Activated CD4-positive, alpha-beta T cell treated with anti-CD3 and anti-CD28 coated beads for 4 hours (primary cell): ENCODE measurements at places on chromosomes 6 and 20.
A peak's percentile ranks its signal among the peaks of the same experiment; 100 is the strongest.

DNA sequence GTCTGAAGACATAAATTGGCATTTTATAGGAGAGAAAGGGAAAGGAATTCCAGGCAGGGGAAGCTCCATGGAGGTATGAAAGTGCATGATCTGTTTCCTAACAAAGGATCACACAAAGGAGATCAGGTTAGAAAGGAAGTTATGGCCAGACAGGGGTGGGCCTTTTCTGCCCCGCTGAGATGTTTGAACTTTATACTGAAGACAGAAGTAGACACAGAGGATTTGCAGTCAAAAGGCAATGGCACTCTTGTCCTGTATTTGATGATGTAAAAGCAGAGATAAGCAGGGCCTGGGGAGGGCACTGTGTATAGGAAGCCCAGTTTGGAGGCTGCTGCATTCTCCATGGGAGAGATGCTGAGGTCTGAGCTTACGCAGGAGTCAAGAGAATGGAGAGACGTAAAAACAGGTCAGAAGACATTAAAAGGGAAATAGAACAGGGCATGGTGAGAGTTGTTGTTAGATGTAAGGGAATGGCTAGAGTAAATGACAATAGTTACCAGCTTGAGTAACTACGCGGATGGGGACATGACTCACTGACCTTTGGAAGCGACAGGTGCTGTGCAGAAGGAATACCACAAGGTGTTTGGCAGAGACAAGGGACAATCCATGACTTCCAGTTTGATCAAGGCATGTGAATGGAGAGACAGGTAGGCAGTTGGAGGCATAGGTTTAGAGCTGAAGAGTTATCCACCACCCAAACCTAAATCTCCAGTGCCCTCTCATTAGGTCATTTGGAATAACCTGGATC lies 190.6 kb upstream of the SASH1 start:
- DNase-seq: no peak

GRCh38 chr6:132962936-132963868 lies 148.8 kb downstream of the RPS12 start:
- peak; percentile 28 for DNase-seq

DNA sequence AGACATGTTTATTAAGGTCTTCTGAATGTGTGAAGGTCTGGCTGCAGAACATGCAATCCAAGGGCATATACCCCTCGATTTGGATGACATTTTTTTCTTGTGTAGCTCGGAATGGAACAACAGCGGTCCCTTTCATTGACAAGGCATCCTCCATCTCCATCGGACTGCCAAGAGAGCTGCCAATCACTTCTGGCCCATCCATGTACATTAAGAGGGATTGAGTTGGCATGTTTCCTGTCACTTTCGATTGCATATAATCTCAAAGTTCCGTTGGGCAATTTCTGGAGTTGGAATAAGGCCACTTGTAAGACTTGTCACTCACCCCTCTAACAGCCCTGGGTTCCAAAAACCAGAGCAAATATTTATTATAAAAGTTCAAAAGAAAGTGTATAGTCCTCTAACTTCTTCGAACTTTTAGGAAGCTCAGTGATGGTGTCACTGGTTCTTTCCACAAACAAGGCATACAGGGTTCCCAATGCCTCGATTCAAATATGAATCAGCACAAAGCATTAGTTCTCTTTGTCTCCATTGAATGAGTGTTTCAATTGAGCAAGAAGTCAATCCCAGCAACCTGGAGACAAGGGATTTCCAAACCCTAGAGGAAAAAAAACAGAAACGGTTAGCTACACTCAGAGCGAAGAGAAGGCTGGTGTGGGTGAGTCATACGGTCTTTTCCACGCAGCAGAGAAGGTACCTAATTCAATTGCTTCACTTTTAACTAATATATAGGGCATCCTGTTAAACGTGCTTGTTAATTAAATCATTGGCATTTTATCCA lies 10.9 kb downstream of the ZNF217 start:
- peak; percentile 48 for DNase-seq

GRCh38 chr6:158962371-158962770 lies 37.6 kb downstream of the RSPH3 start:
- no peak for DNase-seq

DNA sequence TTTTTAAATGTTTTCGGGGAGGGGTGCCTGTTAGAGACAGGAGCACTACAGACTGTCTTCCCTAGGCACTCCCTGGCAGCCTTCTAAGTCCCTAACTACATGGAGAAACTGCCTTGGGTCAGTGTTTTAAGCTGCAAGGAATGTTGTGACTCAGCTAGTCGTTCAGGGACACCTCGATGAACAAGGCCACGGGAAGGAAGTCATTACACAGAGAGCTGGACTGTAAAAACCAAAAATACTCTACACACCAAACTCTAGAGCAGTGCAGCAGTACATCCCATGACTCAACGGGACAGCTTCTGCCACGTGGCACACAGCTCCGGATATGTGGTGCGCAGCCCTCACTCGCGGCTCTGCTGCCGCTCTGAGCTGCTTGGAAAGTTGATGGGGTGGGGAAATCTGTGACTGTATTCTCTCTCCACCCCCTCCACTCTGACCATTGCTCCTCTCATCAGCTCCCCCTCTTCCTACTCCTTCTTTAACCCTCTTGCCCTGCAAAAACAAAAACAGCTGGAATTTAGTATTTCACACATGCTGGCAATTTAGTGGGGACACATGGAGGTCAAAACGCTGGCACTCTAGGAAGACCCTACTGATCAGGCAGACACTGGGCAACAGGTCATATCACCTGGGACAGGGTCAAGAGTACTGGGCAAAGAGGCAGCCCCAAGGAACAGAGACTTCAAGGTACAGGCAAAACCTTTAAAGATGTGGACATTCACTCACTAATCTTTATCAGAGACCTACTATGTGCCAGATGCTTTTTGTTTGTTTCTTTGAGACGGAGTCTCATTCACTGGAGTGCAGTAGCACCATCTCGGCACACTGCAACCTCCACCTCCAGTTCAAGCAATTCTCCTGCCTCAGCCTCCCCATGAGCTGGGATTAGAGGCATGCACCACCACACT lies 10.9 kb upstream of the LPIN3 start:
- peak; percentile 68 for DNase-seq

DNA sequence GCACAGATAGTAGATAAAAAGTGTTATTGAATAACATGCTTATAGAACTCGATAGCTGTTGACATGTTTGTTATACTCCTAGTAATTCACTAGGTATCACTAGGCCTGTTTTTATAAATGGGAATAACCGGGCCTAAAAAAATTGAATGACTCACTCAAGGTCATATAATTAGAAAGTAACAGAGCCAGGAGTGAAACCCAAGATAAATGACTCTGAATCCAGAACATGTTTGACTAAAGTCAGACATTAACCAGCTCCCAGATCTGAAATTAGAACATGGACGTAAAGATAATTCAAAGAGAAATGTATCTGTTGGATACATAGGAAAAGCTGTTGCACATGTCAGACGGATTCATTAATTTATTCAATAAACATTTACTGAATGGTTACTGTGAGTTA lies 26.9 kb downstream of the RGS17 start:
- no peak for DNase-seq

DNA sequence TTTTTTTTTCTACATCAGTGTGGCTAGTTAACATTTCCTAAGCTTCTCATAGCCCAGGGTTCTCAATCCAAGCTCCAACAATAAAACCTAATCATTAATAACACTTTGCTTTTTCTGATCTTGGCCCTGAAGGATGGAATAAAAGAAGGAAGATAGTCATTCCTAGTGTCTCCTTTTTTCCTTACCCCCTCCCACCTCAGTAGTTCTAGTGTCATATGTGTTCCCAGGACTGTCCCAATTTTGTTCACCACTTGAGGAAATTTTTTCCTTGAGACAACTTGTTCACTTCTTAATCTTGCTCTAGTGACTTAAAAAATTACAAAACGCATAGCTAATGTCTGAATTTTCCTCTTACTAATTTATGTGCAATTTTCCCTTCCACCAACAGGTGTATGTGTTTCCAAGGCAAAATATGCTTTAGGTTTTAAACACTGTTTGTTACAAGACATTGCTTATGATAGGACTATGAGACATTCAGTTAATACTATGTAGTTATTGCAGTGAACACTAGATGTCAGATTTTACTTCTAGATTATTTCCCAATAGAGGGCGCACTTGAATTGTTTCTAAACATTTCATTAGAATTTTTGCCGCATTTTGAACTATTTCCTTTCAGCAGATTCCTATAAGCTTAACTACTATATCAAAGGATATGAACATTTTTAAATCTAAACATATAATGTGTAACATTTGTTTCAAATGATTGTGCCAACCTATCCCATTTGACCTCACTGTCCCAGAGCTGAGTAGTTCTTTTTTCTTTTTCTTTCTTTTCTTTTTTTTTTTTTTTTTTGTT lies 18.5 kb upstream of the C6orf141 start:
- DNase-seq: no peak

DNA sequence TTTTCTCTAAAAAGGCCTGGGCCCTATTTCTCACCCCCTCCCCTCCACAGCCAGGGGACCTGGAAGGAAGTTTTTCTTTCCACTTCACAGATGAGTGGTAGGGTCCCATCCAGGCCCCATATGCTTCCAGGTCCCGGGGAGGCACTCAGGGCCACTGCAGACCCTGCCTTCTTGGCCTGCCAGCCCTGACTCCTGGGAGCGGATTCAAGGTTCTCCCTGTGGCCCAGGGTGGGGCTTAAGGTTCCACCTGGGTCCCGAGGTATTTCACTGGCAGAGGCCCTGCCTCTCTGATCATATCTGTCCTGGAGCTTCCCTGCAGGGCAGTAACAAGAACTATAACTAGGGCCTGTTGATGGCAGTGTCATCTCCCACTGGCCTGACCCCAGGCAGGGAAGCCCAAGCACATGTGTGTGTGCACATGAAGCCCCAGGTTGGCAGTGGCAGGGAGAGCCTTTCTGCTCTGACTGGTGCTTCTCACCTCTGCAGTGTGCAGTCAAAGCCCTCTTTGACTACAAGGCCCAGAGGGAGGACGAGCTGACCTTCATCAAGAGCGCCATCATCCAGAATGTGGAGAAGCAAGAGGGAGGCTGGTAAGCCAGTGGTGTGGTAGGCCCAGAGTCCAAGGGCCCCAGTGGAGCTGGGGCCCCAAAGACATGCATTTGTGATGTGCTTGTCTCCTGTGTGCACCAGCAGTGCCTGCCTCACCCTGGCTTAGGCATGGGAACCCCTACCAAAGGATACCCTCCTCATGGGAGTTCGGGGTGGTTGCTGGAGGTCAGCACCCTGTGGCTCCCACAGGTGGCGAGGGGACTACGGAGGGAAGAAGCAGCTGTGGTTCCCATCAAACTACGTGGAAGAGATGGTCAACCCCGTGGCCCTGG lies 31.2 kb downstream of the PLCG1 start:
- DNase-seq: no peak

- no peak for DNase-seq
These were observed 678.1 kb upstream of the MANEA start for GRCh38 chr6:94899191-94899590.

DNA sequence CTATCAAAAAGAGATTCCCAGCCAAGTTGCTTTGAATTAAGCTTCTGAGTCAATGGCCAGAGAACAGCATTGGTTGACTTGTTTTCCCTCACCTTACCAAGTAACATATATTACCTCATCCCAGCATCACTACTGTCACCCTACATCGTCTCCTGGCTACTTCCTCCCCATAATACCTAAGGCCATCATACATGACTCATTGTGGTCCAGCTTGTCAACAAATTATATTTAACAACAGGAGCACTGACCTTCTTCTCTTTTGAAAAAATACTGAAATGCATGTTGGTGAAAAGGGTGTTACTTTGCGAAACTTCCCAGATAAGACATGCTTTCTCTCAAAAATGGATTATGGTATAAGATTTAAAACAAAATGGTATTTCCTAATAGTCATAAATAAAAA lies 106.9 kb downstream of the TBX18 start:
- DNase-seq: no peak

- no peak for DNase-seq
These were observed 13.5 kb downstream of the CCR6 start for GRCh38 chr6:167136376-167136775.

- no peak for DNase-seq
These were observed 287.0 kb downstream of the PACRG start for GRCh38 chr6:163014736-163015135.

DNA sequence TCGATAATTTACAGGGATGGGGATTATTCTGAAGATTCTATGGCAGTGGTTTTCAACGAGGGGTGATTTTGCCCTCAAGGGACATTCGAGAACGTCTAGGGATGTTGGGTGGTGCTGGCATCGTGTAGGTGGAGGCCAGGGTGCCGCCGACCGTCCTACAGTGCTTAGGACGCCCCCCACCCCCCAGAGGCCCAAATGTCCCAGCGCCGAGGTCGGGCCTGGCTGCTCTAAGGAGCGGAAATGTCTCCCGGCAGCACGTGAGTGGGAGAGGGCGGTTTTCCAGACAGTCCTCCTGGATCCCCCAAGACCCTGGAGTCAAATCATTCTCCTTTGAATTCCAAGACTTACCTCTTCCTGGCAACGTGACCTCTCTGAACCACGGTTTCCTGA lies 101.9 kb downstream of the CDH4 start:
- DNase-seq: no peak

GRCh38 chr6:6225885-6226529 lies 94.5 kb downstream of the F13A1 start:
- no peak for DNase-seq

DNA sequence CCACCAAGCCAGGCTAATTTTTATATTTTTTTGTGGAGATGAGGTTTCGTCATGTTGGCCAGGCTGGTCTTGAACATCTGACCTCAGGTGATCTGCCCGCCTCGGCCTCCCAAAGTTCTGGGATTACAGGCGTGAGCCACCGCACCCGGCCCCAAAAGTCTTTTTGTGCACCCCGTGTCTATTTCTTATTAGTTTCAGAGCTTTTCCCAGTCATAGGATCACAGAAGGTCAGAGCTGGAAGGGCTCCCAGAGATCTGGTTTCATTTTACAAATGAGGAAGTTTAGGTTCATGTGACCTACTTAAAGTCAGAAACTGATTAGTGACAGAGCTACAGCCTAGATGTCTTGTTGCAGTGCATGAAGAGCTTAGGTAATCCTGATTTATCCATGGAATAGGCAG lies 1.6 kb upstream of the OGFRL1 start:
- no peak for DNase-seq

- no peak for DNase-seq
These were observed 3.9 kb upstream of the FANCE start for GRCh38 chr6:35448191-35448590.

- DNase-seq: no peak
These were observed 219.4 kb upstream of the MYLIP start for GRCh38 chr6:15909290-15910070.

DNA sequence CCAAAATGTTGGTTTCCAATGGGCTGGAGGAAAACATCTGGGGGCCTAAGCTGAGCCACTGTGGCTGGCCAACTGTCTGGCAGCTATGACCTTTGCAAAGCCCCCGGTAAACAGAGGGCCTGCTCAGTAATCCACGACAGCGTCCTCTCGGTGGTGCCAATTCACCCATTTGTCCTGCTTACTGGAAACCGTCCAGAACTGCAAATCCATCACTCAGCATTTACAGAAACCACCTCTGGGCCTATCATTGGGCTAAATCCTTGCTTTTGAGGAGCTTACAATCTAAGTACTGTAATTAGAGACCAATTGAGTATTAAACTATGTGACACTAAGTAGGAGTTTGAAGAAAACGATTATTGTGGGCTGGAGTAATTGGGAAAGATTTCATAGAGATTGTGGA lies 31.0 kb downstream of the ADAT2 start:
- DNase-seq: no peak
